ENCODE measurements at places on chromosomes 12 and 14.

DNA sequence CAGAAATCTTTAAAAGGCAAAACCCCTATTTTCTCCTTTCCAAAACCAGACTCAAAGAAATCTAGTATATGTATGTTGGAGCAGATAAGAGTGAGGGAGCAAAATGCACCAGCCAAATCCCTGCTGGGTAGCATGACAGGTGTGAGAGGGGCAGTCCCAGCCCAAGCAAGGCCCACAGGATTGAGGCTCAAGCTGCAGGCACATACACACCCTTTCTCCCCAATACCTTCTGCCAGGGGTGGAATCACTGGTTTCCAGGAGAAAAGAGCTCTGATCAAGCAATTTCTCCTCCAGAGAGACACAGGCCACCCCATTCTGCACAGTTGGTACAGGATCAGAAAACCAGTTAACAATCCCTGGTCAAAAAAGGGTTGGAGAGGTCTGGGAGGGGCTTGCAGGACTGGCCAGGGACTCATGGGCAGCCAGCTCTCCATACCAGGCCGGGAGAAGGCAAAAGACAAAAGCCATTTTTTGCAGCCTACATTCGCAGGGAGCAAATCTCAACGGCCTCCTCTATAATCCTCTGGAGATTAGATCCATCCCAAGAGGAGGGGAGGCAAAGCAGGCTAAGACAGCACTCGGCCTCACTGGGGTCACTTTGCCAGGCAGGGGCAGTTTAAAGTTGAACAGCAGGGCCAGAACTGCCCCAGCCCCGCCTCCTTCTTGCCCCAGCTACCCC lies 2.1 kb downstream of the KMT2D start:
- no peak for DNase-seq

GRCh38 chr14:93930296-93930988 lies 3.3 kb downstream of the FAM181A start:
- no peak for DNase-seq

DNA sequence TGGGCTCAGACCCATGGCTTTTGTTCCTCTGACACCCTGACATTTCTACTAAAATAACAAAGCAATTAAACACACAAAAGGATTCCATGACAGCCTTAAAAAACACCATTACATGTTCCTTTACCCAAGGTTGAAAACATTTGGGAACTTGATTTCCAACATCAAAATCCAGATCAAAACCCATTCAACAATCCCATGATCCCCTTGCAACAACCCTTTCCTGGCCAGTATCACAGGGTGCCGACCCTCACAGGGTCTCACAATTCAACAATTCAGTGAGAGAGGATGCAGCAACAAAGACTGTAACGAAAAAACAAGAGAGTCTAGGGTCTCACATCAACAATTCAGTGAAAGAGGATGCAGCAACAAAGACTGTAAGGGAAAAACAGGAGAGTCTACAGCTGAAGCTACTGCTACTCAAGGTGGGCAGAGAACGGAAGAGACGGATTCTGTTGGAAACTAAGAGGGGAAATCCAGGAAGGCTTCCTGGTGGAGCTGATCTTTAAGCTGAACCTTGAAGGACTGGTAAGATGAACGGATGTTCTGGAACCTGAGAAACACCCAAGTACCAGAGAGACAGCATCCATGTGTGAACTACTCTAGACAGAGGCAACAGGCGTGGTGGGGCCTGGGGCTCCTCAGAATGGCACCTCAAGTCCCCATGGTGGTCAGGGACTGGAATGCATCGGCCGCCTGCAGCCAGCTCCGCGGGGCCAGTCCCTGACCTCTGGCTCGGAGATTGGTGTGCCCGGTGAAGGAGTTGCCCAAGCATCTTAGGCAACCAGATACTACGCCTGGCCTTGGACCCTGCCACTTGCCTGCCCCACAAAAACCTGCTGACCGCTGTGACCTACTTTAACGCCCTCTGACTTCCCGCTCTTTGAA lies 22.7 kb upstream of the ZFP36L1 start:
- no peak for DNase-seq

GRCh38 chr12:113285679-113286610 lies 49.0 kb downstream of the SLC8B1 start:
- DNase-seq = no peak

DNA sequence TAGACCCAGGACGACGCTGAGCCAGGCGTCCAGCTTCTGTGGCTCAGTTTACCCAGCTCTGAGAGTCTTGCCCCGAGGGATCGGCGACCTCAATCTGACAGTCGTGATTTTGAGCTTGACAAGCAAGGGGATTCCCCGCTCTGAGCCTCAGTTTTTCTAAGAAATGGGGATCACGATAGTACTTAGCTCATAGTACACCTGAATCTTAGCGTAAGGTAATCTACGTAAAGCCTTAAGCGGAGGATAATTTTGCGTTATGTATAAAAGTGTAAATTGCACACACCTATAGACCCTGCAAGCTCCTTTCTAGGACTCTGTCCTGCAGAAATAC lies 285 bp downstream of the MVK start:
- no peak for DNase-seq

- DNase-seq = no peak
Observed at GRCh38 chr14:69137843-69138535, 14.9 kb downstream of the DCAF5 start.

Data from GDM1 (cell line).